ENCODE measurements at places on chromosomes 16 and 17.

DNA sequence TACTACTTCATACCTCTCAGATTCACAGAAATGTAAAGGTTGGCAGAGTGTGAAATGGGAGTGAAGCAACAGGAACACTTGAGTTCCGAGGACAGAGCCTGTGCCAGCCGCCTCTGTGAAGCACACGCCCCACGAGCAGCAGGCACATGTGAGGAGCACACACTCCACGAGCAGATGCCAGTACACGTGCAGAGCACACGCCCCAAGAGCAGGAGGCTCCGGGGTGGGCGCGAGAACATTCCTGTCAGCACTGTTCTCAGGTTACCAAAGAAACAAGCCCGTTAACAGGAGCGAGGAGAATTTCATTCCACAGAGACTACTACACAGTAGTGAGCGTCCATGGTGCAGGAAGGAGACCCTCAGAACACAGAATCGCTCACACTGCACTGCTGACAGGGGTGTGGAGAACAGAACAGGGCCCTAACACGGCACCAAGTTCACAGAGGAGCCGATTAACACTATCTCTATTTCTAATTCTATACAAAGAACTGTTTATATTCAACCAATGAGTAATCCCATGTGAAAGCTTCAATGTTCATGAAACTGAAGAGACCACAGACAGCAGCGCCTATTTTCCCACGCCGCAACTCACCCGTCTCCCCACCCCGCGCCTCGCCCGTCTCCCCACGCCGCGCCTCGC is 40.1 kb downstream of the KLHDC4 start:
- no peak for DNase-seq

DNA sequence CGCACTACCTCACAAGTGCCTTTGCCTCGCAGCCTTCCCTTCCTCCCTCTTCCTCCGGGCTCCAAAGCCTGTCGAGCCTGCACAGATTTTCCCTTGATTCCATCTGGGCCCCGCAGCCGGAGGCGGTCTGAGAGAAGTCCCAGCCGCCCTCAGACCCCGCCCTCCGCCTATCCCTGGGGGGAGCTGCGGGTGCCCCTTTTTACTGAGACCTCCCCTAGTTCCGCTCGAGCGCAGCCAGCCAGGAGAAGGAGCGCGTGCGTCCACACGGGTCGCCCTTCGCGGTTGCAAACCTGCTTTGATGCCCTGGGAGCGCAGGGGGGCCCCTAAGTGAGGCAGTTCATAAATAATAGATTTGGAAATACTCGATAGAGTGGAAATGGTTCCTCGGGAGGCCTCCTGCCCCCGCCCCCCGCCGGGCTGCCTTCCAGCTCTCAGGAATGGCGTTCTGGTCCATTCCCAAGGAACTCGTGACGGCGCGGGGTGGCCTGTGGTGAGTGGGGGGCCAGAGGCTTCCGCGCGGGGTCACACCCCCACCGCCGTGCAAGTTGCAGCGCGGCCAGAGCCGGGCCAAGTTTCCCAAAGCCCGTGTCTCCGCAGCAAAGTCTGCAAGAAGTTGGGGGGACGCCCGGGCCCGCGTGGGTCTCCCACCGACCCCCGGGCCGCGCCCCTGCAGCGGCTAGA is 610 bp downstream of the C16orf74 start:
- DNase-seq = peak; percentile 67

GRCh38 chr16:12628536-12628935 is 175.2 kb downstream of the CPPED1 start:
- no peak for DNase-seq

DNA sequence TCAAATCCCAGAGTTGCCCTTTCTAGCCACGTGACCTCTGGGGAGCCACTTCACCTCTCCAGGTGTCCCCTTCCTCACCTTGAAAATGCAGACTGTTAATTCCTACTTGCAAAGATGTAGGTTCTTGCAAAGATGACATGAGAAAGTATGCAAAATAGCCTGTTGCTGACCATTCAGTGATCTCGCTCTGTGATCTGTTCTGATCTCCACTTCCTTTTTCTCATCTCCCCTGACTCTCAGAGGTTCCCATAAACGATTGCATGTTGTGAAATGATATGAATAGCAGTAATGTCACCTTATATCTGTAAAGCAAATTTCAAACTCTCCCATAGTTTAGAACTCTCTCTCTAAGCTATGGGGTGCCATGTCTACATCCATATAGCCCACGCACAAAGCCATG is 182.3 kb downstream of the TMEM132E start:
- DNase-seq = no peak

- no peak for DNase-seq
These were observed 222.8 kb downstream of the CCDC182 start for GRCh38 chr17:57522042-57523005.

DNA sequence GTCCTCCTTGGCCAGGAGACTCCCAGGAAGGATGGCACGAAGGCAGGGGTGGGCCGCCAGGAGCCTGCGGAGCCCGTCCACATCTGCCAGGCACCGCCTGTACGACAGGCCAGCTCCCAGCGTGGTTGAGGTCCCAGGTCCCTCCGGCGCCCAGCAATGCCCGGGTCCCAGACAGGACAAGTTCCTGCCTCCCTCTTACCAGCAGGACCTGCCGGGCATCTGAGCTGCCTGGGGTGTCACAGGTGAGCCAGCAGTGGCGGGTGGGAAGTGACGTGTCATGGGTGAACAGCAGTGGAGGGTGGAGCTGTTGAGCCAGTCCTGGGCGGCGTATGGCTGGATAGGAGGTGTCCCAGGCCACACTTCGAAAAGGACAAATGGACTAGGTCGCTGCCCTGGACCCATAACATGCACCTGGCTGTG is 15.7 kb upstream of the BAHCC1 start:
- no peak for DNase-seq

GRCh38 chr17:32863559-32863958 is 13.4 kb downstream of the MYO1D start:
- DNase-seq = no peak

GRCh38 chr16:83561876-83562275 is 245.9 kb upstream of the HSBP1 start:
- no peak for DNase-seq

- DNase-seq = no peak
These were observed 440.4 kb downstream of the SOX9 start for GRCh38 chr17:72561266-72561665.

- DNase-seq = no peak
These were observed 31.7 kb downstream of the SMARCE1 start for GRCh38 chr17:40615841-40616476.

DNA sequence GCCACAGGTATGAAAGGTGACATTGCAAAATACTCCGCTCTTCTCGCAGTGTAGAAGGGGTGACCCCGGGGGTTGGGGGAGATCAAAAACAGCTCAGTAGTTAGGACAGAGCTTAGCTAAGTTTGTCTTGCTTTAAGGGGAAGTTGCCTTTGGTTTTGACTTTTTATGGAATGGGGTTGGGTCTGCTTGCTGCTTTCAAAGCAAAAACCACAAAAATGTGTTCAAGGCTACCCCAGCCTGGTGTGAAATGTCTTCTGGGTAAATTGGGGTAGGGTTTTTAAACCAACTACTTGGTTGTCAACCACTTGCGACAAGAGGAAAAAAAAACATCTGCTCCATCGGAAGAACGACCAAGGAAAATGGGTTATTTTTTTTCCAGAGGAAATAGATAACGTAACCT is 6.2 kb downstream of the FUS start:
- DNase-seq = no peak

GRCh38 chr17:65888649-65889048 is 303.3 kb downstream of the CEP112 start:
- no peak for DNase-seq

DNA sequence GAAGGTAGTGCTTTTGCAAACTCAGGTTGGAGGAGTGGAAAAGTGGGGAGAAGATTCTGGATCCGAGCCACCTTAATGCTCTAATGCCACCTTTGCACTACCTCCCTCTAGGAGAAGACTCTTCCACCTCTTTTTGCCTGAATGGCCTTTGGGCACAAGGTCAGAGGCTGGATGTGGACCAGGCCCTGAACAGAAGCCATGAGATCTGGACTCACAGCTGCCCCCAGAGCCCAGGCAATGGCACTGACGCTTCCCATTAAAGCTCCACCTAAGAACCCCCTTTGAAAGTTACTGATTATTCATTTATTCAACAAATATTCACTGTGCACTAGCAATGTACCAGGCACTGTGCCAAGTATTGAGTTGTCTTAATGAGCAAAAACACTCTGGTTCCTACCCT is 3.2 kb downstream of the SHBG start:
- no peak for DNase-seq

DNA sequence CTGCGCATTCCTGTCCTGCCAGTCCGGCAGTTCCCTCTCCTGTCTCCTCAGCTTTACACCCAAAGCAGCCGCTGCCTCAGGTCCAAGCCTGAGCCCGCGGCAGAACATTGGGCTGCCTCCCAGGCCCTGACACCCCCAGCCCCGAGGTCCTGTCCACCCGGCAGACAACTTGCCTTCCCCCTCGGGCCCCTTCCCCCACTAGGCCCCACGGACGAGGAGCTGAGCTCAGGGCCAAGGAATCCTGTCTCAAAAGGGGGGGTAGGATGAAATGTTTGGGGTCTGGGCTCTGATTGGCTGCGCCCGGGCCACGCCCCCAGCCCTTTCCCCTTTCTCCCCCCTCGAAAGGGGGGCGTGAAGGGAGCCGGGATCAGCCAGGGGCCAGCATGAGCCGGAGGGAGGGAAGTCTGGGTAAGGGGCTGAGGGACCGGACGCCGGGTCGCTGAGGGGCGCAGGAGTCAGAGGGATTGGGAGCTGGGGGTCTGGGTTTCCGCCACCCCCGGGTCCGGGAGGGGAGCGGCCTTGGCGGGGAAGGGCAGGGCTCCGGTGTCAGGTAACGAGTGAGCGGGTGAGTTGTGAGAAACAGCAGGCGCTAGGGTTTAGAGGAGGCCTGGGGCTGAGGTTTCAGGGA is at the start of gene CTF1:
TSS of gene CTF1 (plus strand) at position 354 of the 628 bp plus-strand sequence. CDS start at position 384, 30 bp downstream.
- no peak for DNase-seq

DNA sequence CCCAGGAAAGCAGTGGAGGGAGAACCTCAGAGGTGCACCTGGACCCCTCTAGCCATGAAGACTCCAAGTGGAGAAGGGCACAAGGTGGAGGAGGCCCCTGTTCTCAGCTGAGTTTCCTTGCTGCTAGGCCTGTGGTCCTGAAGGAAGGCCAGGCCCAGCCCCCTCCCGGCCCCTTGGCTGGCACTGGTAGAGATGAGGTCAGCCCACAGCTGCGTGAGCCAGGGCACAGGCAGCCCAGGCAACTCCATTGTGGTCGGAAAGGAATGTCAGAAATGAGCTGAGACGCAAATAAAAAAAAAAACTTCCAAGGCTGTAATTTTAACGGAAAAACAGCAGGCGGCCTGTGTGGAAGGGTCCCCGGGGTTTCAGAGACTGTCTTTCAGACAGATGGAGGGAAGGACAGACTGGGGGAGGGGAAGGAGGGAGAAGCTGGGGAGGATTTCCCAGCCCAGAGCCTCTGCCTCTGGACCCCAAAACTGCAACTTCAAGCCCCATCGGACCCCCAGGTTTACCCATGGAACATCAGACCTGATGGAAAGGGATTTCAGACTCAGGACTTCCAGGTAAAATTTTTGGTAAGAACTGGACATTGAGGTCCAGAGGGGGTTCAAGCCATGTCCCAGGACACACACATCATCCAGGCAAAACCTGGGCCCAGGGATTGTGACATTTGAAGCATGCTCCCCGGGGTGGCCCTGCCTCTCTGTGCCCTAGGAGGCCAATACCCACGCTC is 25.6 kb upstream of the MRPS23 start:
- no peak for DNase-seq

DNA sequence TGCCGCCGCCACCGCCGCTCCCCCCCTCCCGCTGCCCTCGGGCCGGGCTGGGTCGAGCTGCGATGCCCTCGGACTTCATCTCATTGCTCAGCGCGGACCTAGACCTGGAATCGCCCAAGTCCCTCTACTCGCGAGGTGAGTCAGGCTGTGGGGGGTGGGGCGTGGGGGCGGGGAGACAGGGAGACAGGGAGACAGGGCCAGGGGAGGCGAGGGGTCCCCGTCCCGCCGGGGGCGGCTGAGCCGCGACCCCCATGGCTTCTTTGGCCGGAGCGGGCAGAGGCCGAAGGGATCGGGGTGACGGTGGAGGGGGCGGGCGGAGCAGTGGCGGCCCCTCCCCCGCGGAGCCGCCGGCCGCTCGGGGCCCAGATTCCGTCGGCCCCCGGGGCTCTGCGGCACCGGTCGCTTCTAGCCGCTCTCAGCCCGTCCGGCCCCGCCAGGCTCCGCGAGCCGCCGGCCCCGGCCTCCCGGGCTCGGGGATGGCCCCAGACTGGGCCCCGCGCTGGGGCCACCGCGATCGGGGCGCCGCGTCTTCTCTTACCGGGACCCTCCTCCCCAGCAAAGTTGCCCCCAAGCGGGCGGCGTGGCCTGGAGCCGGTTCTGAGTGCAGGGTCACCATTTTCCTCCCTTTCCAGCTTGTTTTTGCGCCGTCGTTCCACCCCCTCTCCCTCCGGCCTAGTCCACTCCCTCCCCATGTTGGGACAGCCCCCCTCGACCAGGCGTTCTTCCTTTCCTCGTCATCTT is 644 bp downstream of the NFAT5 start:
- DNase-seq = peak; percentile 76

GRCh38 chr17:2369039-2369438 is 31.7 kb downstream of the SGSM2 start:
- no peak for DNase-seq

DNA sequence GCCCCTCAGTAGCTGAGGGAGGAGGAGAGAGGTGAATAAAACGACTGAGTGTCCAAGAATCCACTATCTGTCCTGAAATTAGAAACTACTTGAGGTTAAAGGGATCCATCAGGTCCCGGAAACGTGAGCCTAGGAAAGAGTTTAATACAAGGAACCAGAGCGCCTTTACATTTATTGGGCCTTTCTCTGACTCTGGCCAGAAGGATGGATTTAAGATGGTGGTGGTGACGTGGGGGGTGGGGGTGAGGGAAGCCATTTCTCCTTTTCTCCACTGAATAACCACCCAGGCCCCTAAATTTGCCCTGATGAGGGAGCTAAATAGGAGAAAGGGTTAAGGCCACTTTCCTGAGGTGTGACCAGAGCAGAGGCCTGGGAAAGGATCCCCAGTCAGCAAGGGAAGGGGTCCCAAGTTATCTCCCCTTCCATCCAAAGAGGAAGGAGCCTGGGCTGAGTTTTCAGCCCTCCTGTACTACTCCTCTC is 1.0 kb upstream of the HOXB9 start:
- no peak for DNase-seq

DNA sequence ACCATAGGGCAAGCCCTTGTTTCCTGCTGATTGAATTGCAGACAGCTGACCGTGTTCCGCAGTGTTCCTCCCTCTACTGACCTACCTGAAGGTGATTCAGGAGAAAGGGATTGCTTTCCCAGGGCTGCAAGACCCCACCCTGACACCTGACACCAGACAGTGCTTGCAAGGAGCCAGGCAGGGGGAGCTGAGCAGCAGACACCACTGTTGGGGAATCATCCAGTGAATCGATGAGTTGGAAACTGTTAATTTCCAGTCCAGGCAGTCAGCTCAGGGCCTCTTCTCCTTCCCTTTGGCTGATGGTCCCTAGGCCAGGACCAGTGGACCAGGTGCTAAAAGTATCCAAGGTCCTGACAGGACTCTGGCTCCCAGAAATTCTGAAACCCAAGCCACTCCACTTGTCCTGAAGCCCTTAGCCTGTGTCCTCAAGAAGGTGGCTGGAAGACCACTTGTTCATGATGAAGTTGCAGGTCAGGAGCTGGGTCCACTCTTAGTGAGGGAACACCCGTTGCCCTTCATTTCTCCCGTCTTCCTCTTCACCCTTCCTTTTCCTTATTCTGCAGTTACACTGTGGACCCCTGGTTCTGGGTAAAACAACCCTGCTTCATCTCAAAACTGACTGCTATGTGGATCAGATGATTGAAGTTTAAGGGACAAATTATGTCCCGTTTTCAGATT is 9.5 kb upstream of the UNK start:
- no peak for DNase-seq

GRCh38 chr16:67000384-67001351 is 12.3 kb downstream of the CES4A start:
- peak; percentile 59 for DNase-seq

Measured in GM06990 (cell line).